ENCODE measurements at places on chromosomes 3 and 15.

DNA sequence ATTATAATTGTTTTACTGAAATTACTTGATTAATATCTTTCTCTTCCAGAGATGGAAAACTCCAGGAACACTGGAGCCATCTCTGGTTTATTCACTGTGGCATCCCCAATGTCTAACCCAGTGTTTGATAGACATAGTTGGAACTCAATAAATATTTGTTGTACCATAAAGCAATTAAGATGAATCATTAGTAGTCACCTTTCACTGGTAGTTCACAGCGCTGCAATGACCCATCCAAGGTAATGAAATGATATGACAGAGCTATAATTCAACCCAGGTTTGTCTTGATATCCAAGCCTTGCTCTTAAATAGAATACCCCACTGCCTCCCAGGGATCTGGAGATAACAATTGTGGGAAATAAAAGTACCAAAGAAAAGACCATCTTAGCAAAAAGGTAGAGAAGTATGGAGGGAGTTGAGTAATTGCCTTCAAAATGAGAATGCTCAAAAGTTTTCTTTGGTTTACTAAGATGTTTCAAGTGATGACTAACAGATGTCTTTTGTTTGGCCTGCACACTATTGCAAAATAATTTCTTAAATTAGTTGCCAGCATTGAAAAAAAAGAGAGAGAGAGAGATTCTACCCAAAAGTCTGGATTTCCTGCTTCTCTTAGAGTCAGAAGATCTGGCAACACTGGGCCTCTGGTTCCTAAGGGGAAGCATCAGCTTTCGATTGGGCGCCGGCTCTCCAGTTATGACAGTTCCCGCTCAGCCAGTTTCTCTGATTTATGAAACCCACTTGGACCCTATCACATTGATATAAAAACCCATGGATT is 348.5 kb downstream of the ERC2 start:
- no peak overlapping the region for H3K4me3 ChIP-seq
- H3K27ac ChIP-seq = no peak overlapping the region
- peak; percentile 43 for DNase-seq
- H3K4me1 ChIP-seq = no peaks in the 10 kb centered on the region
- H3K36me3 ChIP-seq = no peaks in the 10 kb centered on the region

GRCh38 chr15:25065876-25066275 is 111.1 kb downstream of the SNRPN start:
- no peak for DNase-seq
- H3K36me3 ChIP-seq = peaks cover 100% of the 10 kb centered on the region
- no peak overlapping the region for H3K4me3 ChIP-seq
- H3K27me3 ChIP-seq = no peaks in the 10 kb centered on the region
- no peak overlapping the region for H3K27ac ChIP-seq

DNA sequence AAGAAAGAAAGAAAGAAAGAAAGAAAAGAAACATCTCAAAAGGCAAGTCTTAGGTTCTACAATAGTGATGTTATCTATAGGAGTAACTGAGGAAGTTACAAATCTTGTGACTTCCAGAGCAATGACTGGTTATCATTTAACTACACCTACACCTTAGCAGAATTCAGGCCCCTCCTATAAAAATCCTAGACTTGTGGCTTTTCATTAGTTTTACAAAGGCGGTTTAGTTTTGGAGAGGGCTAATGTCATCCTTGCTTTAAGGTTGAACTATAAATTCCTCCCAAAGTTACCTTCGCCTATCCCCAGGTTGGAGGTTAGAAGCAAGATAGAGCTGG is 4.1 kb upstream of the SCAP start:
- no peaks in the 10 kb centered on the region for H3K27me3 ChIP-seq
- DNase-seq = no peak
- no peak overlapping the region for H3K27ac ChIP-seq
- H3K4me1 ChIP-seq = peaks cover 5% of the 10 kb centered on the region
- peaks cover 2% of the 10 kb centered on the region for H3K36me3 ChIP-seq

- no peaks in the 10 kb centered on the region for H3K27me3 ChIP-seq
- H3K4me1 ChIP-seq = no peaks in the 10 kb centered on the region
- peak; percentile 5 for DNase-seq
- H3K36me3 ChIP-seq = no peaks in the 10 kb centered on the region
- no peak overlapping the region for H3K4me3 ChIP-seq
These were observed 208.7 kb downstream of the MECOM start for GRCh38 chr3:169454823-169455222.

DNA sequence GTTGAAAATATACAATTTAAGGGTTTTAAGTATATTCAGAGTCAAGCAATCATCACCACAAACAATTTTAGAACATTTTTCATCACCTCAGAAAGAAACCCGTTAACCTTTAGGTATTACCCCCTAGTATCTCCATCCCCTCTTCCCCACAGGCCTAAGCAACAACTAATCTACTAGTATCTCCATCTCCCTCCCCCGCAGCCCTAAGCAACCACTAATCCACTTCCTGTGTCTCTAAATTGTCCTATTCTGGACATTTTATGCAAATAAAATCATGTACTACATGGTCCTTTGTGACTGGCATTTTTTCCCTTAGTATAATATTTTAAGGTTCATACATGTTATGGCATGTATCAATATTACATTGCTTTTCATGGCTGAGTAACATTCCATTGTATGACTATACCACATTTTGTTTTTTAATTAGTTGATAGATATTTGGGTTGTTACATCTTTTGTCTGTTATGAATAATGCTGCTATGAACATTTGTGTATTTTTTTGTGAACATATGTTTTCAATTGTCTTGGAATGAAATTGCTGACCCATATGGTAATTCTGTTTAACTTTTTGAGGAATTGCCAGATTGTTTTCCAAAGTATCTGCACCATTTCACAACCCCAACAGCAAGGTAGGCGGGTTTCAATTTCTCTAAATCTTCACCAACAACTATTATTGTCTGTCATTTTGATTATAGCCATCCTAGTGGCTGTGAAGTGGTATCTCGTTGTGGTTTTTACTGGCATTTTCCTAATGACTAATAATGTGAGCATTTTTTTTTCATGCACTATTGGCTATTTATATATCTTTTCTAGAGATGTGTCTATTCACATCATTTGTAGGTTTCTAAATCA is 215.6 kb upstream of the CD96 start:
- DNase-seq = peak; percentile 20
- no peaks in the 10 kb centered on the region for H3K36me3 ChIP-seq
- H3K27me3 ChIP-seq = no peaks in the 10 kb centered on the region
- H3K4me1 ChIP-seq = no peaks in the 10 kb centered on the region
- H3K4me3 ChIP-seq = no peak overlapping the region

- peaks cover 3% of the 10 kb centered on the region for H3K36me3 ChIP-seq
- DNase-seq = no peak
- peaks cover 3% of the 10 kb centered on the region for H3K4me1 ChIP-seq
- no peak overlapping the region for H3K27ac ChIP-seq
These were observed 4.9 kb downstream of the UBR1 start for GRCh38 chr15:43100971-43101370.

- no peak overlapping the region for H3K27ac ChIP-seq
- DNase-seq = peak; percentile 67
- H3K4me3 ChIP-seq = peak overlapping the region; percentile 39
- peaks cover 11% of the 10 kb centered on the region for H3K4me1 ChIP-seq
- H3K27me3 ChIP-seq = no peaks in the 10 kb centered on the region
These were observed 305.0 kb upstream of the C2CD4B start for GRCh38 chr15:62469874-62470688.

- no peak for DNase-seq
- H3K4me3 ChIP-seq = no peak overlapping the region
- no peaks in the 10 kb centered on the region for H3K27me3 ChIP-seq
These were observed 629.6 kb downstream of the PYDC2 start for GRCh38 chr3:192090586-192090985.

DNA sequence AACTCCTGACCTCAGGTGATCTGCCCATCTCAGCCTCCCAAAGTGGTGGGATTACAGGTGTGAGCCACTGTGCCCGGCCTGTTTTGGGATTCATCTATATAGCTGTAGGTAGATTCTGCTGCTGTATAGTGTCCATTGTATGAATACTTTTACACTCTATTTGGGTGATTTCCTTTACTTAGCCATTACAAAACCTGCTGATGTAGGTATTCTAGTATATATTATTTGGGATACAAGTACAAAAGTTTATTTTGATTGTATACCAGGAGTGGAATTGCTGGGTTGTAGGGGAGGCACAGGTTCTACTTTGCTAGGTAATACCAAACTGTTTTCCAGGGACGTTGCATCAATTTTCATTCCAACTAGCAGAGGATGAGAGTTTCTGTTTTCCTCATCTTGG is 9.5 kb upstream of the OXSR1 start:
- H3K36me3 ChIP-seq = no peaks in the 10 kb centered on the region
- H3K4me3 ChIP-seq = no peak overlapping the region
- no peak for DNase-seq
- no peak overlapping the region for H3K27ac ChIP-seq
- H3K4me1 ChIP-seq = no peaks in the 10 kb centered on the region

- H3K36me3 ChIP-seq = peaks cover 7% of the 10 kb centered on the region
- H3K4me3 ChIP-seq = no peak overlapping the region
- H3K27ac ChIP-seq = no peak overlapping the region
- peak; percentile 65 for DNase-seq
These were observed 1.1 kb upstream of the ZNF639 start for GRCh38 chr3:179321668-179322285.

DNA sequence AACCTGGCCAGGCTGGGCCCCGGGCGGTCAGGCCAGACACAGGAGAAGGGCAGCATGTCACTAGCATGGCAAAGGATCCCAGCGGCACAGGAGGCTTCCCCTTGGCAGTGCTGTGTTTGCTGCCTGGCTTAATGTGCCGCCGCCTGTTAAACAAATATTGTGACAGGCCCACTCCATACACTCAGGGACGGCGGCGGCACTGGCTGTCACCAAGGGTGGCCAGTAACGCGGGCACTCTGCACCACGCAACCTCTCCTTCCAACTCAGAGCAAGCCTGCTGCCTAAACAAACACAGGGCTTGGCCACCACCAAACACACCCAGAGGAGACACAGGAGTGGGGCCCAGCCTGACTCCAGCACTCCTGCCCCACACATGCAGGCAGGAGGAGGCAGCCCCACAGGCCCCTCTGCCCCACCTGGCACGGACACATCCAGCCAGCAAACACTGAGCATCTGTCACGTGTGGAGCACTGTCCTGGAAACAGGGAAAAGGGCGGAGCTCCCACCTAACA is 48.0 kb downstream of the TPRA1 start:
- H3K4me3 ChIP-seq = no peak overlapping the region
- peaks cover 39% of the 10 kb centered on the region for H3K27me3 ChIP-seq
- no peak for DNase-seq
- H3K4me1 ChIP-seq = peaks cover 4% of the 10 kb centered on the region

- H3K27me3 ChIP-seq = no peaks in the 10 kb centered on the region
- DNase-seq = no peak
- peaks cover 8% of the 10 kb centered on the region for H3K4me1 ChIP-seq
- no peaks in the 10 kb centered on the region for H3K36me3 ChIP-seq
- H3K27ac ChIP-seq = peak overlapping the region; percentile 56
These were observed 532 bp upstream of the SELENOT start for GRCh38 chr3:150602426-150603152.

DNA sequence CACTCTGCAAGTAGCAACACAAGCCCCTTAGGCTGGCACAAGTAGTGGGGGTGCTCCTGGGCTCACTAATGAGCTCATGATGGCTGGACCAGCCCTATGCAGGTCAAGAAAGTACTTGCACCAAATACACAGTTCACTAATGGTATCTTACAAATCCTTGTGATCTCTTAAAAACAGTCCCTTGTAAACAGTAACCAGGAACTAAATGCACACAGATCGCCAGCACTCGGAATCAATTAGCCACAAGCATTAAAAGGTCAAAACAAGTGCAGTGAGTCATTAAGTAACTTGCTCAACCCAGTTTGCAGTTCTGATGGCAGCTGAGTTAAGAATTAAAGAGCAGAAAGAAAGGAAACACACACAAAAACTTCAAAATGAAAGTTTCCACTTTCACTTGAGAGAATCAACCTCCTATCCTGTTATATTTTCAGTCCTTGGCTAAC is 43.2 kb downstream of the ARHGEF3 start:
- no peaks in the 10 kb centered on the region for H3K27me3 ChIP-seq
- peak; percentile 96 for DNase-seq
- H3K4me3 ChIP-seq = no peak overlapping the region

DNA sequence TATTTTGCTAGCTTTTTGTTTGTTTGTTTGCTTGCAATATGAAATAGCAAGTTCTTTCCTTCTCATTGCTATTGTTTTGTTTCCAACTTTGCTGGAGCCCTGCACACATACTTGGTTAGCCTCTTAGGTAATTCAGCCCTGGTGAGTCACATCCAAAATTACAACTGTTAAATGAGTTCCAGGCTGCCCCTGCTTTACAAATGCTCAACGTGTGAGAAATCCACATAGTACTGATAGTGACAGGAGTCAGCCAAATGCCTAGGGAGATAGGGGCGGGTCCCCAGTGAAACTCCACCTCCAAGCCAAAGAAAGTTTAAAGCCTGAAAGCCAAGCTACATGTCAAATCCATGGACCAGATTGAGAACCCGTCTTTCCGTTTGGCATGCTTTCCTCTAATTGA is 81.3 kb upstream of the RNF7 start:
- peak; percentile 21 for DNase-seq
- H3K4me3 ChIP-seq = peak overlapping the region; percentile 5
- H3K4me1 ChIP-seq = peaks cover 9% of the 10 kb centered on the region
- no peaks in the 10 kb centered on the region for H3K36me3 ChIP-seq
- H3K27ac ChIP-seq = no peak overlapping the region

- H3K27ac ChIP-seq = peak overlapping the region; percentile 6
- H3K4me1 ChIP-seq = no peaks in the 10 kb centered on the region
- no peak overlapping the region for H3K4me3 ChIP-seq
- DNase-seq = peak; percentile 75
- no peaks in the 10 kb centered on the region for H3K27me3 ChIP-seq
- H3K36me3 ChIP-seq = no peaks in the 10 kb centered on the region
These were observed 181.4 kb downstream of the GAP43 start for GRCh38 chr3:115804713-115805119.

DNA sequence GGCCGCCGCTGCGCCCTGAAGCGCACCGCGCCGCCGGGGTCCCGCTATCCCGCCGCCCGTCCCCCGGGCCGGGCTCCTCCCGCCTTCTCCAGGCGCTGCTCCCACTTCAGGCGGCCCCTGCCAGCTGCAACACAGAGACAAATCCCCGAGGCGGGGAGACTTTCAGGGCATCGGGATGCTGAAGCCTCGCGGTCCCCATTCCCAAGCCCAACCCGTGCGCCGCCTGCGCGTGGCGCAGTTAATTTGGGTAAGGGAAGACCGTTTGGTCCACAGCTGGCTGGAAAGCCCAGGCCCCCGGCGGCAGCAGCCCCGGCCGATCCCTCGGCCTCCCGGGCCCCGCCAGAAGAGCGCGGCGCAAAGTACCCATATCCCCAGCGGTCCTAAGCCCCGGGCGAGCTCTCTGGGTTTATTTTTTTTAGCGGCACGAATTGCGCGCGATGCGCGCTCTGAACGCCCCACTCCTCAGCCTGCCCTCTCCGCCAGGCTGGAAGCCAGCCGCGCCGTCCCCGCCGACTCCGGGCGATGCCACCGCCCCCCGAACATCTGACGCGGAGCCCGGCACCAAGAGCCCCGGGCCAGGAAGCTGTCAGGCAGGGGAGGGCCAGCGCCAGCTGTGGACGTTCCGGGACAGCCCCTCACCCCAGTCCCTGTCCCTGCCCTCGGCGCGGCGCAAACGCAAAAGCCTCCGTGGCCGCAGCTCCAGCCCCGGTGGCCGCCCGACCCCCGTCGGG is 517 bp downstream of the FBN1 start:
- peaks cover 6% of the 10 kb centered on the region for H3K4me1 ChIP-seq
- peak overlapping the region; percentile 83 for H3K27ac ChIP-seq
- H3K36me3 ChIP-seq = peaks cover 3% of the 10 kb centered on the region
- no peaks in the 10 kb centered on the region for H3K27me3 ChIP-seq

- H3K27me3 ChIP-seq = no peaks in the 10 kb centered on the region
- DNase-seq = no peak
- H3K4me1 ChIP-seq = no peaks in the 10 kb centered on the region
- H3K36me3 ChIP-seq = no peaks in the 10 kb centered on the region
These were observed 52.4 kb upstream of the RGMA start for GRCh38 chr15:93141371-93141794.
